ENCODE measurements at places on chromosomes 2 and 18.

DNA sequence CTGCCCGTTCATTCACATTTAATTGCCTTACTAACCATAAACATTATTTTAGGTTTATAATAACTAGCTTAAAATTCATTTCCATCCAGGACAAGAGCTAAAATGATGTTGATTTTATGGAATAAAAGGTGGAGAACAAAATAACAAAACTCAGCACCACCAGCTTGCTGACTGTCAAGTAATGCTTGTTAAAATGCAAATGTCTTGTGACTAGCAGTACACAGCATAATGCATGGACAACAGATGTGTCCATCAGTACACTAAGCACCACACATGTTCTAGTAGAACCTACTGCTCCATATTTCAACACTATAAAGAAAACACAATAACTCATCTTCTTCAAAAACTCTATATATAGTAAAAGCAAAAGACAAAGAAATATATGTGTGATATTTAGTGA lies 224.7 kb upstream of the SMAD7 start:
- no peak for DNase-seq

DNA sequence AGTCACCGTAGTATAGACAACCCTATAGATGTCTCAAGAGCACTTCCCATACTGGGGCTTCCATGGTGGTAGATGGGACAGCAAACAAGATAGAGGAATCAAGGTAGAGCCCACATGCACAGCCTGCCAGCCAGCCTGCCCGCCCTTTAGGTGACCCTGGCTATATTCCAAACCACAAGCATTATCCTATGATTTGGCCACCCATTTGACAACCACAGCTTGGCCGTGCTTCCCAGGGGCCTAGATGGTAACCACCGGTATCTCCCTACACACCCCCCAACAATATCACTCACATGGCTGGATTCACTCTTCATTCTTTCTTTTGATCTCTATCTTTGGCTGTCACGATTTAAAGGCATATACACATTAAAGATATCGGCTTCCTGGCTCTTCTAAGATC lies 85.3 kb downstream of the CDK15 start:
- no peak for DNase-seq

GRCh38 chr18:36772241-36772723 lies 56.5 kb downstream of the TPGS2 start:
- no peak for DNase-seq

- DNase-seq = no peak
Observed at GRCh38 chr2:107036293-107036692, 150.3 kb upstream of the ST6GAL2 start.

DNA sequence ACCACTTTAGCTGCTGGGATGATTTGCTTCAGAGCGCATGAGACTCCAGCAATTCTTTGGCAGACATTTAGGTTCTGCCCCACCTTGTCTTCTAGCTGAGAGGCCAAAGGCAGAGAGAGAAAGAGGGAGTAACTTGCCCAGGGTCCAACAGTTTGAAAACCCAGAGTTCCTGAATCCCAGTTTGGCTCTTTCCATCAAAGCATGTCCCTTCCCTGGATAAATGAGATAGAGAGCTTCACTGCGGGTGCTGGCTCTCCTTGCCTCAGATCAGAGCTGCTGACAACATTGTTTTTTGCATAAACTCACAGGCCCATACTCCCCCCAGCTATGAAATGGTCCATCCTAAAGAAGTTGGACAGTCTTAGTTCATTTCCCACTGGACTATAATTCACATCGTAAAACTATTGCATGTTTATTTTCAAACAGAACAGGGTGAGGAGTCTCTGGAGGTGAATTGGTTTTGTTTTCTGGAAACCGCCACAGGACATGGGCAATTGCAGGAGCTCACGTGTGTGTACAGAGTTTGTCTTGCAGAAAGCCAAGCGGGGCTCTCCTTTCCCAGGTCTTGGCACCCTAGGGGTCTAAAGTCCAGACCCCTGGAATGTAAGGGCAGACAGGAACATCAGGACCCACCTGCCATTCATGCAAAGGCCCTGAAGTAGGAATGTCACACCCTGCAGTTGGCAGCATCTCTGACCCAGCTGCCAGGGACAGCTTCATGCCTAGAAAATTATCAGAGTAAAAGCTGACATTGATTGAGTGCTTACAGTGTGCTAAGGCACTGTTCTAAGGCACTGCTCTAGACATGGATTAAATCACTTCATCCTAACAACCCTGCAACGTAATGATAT lies 25.0 kb upstream of the SLC14A2 start:
- no peak for DNase-seq

- no peak for DNase-seq
Observed at GRCh38 chr2:188096910-188097309, 194.8 kb upstream of the GULP1 start.

DNA sequence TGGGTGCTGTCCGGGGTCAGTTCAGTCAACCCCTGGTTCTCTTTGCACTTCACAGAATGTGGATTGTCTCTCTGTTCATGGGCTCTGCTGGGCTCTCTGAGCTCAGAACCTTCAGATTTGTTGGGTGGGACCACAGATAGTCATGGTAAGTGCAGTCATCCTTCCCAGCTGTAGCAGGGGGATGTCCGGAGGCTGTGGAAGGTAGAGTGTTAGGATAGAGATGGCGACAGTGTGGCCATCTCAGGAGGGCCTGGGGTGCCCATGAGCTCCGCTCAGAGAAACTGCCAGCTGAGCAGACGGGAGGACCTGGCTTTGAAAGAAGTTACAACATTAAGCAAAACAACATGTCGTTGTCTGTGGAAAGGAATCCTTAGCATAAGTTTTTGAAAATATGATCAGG lies 149.8 kb downstream of the FAM210A start:
- DNase-seq = no peak

GRCh38 chr18:45774065-45774521 lies 50.1 kb downstream of the SLC14A1 start:
- no peak for DNase-seq

DNA sequence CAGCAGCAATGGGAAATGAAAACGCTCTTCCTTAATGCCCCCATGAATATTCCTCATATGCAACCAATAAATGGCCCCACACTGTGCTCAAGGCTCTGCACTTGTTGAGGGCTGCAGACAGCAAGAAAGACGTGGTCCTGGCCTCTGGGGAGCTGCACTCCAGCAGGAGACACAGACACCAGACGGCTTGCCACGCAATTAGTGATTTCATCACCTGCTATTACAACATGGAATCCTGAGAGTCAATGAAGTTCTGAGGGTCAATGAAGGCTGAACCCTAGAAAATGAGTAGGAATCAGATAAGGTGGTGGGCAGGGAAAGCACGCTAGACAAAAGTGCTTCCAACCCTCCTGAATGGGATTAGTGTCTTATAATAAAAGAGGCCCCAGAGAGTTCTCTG lies 18.9 kb downstream of the CREG2 start:
- DNase-seq = no peak

GRCh38 chr18:50090370-50091312 lies 104.3 kb downstream of the MYO5B start:
- DNase-seq = no peak

DNA sequence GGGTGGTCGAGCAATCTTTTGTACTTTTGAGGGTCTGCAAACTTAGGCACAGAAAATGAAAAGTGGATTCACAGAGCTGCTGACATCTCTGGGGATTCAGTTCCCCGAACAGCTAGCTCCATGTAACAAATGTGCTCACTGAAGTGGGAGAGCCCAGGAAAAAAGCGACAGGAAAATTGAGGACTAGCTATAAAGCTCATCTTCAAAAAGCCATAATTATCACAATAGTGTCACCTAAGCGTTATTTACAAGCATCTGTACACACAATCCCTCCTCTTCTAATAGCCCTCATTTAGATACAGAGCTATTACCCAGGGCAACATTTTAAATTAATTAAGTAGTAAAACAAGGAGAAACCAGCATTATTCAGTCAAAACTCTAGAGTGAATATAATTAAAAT lies 36.1 kb downstream of the RNF152 start:
- DNase-seq = no peak

- DNase-seq = no peak
Observed at GRCh38 chr2:83113953-83114352, 1345.1 kb downstream of the SUCLG1 start.

DNA sequence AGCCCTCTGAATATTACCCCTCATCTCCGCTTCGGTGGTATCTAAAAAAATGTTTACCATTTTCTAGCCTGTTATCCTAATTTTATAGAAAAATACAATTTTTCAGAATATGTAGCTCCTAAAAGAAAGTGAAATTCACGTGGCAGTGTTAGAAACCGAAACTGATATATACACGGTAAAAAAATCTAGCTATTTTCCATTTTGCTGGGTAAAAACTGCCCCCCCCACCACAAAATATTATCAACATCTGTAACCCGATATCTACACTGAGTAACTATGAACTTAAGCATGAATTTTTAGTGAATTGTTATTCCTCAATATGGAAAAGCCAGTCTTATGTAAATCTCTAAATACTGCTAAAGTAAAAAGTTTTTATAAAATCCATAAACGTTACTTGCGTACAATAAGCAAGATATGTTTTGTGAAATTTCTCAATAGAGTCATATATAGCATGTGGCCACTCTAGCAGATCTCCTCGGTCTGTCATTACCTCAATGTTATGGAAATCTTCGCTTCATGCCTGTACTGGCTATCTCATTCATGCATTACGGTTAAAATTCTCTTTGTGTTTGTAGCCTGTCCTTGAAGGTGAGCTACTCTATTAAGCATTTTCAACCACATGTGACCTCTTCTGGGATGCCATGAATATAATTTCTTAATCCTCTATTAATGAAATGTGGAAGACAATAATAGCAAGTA lies 524.2 kb downstream of the TRIB2 start:
- no peak for DNase-seq

GRCh38 chr2:113202305-113203216 lies 28.8 kb downstream of the PSD4 start:
- DNase-seq = no peak

GRCh38 chr2:216371721-216372702 lies at the start of gene MARCHF4:
Gene MARCHF4, minus strand, starts transcription at chr2:216372483. Its CDS starts 2,223 bp downstream, at chr2:216370260.
- no peak for DNase-seq

GRCh38 chr2:227655454-227655853 lies 11.2 kb upstream of the SCYGR5 start:
- DNase-seq = no peak

DNA sequence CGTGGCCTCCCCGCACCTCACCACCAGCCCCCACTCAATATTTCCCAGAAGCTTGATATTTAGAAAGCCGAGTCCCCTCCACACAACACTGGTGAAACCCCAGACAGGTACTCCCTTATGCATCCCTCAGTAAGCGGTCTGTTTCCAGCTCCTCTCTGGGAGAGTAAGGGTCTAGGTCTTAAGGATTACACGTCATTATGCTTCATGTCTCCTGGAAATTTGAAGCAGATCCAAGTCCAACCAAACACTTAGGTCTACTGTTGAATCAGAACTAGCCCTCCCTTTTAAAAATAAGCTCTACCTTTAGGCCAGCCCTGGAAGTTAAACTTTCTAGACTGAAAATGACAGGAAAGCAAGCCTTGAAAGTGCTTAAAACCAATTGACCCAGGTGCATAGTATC lies 1.5 kb upstream of the OST4 start:
- DNase-seq = no peak

- peak; percentile 57 for DNase-seq
Observed at GRCh38 chr2:147456779-147457178, 388.1 kb upstream of the ACVR2A start.

DNA sequence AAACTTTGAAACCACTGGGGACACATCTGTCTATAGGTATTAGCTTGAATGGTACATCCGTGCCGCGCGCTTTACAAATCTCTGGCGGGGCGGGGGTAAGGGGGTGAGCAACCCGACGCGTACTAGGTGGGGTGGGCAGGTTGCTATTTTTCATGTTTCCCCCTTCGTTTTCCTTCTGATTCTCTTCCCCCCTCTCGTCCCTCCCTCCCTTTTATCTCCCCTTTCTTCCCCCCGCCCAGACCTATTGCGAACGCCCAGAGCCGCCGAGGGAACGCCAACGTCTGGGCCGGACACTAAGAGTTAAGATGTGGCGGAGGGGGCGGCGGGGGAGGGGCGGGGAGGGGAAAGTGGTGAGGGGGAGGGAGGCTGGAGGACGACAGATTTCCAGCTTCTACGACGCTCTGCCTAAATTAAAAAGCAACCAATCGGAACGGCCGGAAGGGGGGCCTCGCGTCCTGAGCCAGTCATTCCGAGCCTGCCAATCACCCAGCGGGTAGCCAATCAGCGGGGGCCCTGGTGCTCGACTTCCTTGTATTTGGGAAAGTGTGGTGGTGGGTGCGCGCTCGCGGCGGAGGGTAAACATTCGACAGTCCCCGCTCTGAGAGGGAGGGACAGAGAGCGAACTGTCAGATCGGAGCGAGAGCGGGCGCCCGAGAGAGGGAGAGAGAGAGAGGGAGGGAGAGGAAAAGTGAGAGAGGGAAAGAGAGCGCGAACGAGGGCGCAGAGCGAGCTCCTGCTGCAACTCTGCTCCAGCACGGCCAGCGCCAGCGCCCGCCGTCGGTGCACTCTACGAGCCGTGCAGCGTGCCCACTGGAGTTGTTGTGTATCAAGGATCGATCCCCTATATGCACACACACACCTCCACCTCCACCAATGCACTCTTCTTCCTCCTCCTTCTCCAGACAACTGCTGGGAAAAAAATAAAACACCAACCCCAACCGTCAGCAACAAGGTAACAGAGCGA lies at the start of gene POU3F3:
Gene POU3F3 (plus strand): TSS at position 582 of the 964 bp plus-strand sequence. CDS start 1,396 bp downstream, outside the sequence.
- no peak for DNase-seq

DNA sequence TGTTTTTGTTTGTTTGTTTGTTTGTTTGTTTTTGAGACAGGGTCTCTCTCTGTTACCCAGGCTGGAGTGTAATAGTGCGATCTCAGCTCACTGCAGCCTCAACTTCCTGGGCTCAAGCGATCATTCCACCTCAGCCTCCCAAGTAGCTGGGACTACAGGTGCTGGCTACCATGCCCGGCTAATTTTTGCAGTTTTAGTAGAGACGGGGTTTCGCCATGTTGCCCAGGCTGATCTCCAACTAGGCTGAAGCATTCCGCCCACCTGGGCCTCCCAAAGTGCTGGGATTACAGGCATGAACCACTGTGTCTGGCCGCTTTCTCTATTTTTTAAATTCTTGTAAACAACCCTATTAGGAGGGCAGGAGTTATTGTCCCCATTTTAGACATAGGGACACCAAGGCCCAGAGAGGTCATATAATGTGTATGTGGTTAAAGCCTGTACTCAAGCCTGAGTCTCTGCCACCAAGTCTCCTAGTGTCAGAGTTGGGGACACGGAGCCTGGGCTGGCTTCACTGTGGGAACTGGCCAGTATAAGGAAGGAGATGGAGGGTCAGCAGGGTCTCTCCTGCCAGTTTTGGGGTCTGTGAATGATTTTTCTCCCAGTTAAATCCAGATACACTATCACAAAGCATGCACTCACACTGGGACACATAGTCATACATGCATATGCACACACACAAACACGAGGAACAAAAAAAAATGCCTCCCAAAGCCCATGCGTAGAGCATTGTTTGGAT lies 27.5 kb upstream of the MCFD2 start:
- no peak for DNase-seq

Measured in NCI-H1436 treated with DMSO at 0.1 percent for 48 hours (cell line).